NCI-H82 (cell line): ENCODE measurements at places on chromosomes 4 and X.
A peak's percentile ranks its signal among the peaks of the same experiment; 100 is the strongest.

DNA sequence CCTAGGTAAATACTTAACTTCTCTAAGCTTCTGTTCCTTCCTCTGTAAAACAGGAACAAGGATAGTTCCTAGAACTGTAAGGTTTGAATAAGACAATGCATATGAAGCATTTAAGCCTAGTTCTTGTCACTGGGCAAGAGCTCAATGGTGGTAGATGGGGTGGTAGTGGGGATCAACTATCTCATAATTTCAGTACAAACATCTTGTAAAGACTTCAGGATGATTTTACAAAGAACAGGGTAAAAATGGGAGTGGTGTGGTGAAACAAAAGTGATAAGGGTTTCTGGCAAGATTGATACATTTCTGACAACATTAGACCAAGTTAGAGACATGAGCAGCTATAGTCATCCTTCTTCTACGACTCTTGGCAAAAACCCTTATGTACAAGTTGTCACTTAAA is 137.8 kb downstream of the SCFD2 start:
- DNase-seq = no peak

GRCh38 chrX:19564606-19565005 is 49.3 kb upstream of the MAP3K15 start:
- DNase-seq = no peak

DNA sequence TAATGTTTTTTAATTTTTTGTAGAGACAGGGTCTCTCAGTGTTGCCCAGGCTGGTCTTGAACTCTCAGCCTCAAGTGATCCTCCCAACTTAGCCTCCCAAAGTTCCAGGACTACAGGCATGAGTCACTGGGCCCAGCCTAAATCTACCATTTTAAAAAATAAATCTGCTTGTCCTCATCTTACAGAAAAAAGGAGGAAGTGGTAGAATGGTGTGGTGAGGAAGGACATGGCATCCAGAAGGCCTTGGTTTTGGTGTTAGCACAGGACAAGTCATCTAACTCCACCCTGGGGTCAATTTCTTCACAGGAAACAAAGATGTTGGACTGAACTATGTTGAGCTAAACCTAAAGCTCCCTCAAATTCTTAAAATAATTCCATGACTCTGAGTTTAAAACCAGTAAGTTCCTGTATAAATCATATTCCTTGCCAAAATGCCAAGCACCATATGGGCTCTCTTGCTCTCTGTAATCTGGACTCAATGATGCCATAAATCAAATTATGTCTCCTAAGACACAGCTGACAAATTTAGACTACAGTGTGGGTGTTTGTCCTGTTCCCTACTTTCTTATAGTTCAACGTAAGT is 253.9 kb upstream of the NOCT start:
- no peak for DNase-seq

GRCh38 chr4:27398631-27399310 is 538.1 kb downstream of the STIM2 start:
- DNase-seq = no peak

DNA sequence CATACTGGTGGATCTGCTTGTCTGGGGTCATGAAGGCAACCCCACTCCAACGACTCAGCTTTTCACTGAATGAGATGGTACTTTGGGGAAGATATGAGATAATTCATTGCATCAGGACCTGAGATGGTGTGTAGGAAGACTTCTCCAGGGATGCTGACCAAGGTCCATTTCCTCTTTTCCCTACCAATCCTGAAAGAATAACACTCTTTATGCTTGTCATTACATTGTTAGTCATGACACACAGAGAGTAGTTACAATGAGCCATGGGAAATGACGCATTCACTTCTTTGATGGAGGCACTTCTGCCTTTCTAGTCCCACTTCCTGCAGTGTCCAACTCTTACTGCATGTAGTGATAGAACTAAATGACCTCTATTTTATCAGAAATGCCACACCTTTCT is 58.6 kb downstream of the AREG start:
- DNase-seq = no peak

DNA sequence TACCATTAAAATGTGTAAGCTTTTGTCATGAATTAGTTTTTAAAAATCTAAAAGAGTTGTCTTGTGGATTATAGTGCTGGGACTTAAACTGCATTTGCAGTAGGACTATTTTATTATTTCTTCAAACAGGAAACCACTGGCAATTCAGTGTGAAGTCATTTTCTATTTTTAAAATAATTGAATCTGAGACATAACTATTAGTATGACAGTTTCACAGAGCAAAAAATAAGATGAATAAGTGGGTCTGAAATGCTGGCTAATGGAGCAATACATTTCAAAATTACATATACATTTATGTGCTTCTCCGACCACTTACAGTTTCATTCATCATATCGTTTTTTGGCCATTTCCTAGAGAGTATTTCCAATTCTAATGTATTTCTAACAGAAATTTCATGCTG is 75.3 kb upstream of the RAPGEF2 start:
- no peak for DNase-seq

DNA sequence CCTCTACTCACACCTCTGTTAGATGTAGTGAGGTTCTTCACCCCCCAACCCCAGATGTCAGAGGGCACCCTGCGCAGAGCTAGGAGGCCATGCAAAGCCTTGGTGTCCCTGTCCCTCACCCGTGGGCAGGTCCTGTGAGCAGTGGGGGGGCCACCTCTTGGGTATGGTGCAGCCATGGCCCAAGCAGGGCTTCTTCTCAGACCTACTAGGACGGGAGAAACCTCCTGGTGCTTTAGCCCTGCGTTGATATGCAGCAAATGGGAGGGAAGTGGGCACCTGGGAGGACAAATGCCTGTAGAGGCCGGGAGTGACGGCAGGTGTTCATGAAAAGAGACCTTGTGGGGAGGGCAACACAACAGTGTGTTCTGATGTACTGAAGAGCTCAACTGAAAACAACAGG is 38.5 kb upstream of the MSANTD1 start:
- DNase-seq = no peak

DNA sequence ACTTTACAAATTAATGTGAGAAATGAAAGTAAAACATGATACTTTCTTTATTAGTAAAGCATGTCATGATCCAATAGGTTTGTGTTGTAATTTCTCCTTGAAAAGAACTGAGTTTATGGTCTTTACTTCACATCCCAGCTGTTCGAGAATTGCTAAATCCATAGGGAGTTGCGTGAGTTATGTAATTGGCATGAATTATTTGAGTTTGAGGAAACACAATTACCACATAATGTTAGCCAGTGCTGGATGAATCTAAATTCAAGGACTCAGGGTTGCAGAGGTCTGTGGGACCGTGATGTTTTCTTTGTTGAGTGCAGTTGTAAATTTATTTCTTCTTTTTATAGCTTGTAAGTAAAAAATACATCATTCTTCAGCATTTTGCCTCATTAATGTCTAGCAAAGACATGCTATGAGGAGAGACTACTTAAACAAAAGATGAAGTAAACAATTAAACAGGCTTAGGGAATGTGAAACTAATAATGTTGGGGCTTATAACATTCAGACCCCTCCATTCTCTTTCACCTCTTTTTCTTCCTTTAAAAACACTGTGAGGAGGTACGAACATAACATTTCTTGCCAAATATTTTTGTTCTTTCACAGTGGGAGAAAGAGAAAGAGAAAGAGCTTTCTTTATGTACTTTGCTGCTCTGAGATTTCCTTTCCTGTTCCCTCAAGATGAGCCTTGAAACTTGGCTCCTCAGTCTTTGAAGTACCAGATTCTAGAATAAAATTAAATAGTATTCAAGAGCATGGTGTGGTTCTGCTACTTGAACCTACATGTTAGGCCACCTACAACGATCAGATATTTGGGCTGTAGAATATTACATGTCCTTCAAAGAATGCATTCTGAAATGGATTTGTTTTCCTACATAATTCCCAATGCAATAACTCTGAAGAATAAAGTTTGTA is 159.6 kb upstream of the ANK2 start:
- DNase-seq = no peak

DNA sequence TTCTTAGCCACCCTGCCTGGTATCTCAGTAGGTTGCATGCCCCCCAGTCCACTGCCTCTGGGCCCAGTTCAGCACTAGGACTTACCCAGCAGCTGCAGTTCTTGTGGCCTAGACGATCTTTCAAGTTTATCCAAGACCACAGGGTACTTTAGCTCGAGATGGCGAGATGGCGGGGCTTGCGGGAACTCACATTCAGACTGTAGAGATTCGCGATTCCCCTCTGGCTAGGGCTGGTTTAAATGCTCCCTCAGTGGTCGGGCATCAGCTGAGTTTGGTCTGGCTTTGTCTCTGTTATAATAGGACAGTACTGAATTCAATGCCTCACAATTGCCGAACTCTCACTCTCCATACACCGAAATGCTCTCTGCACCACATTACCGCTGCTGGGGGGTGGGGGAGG is 18.4 kb upstream of the RFC1 start:
- DNase-seq = no peak

DNA sequence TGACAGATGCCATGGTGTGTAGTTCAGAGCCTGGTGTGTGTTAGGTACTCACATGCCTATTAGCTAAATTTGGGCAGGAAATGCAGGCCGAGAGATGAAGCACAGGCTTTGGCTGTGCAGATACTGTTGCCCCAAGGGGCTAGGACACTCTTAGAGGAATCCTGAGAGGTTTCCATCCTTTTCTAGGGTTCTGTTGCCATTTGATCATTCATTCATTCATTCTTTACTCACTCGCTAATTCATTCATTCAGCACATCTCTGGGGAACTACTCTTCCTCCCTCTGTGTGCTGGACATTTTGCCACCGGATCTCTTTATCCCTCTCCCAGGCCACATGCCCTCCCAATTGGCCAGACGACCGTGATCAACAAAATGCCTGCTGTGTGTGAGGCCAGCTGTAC is 43.9 kb upstream of the NSG1 start:
- DNase-seq = peak; percentile 31

- peak; percentile 64 for DNase-seq
These were observed 50.0 kb downstream of the COX18 start for GRCh38 chr4:73019462-73020047.

- no peak for DNase-seq
These were observed 260.7 kb downstream of the COL25A1 start for GRCh38 chr4:109041463-109042360.

GRCh38 chrX:130654409-130654950 is 248.5 kb downstream of the ENOX2 start:
- DNase-seq = no peak

DNA sequence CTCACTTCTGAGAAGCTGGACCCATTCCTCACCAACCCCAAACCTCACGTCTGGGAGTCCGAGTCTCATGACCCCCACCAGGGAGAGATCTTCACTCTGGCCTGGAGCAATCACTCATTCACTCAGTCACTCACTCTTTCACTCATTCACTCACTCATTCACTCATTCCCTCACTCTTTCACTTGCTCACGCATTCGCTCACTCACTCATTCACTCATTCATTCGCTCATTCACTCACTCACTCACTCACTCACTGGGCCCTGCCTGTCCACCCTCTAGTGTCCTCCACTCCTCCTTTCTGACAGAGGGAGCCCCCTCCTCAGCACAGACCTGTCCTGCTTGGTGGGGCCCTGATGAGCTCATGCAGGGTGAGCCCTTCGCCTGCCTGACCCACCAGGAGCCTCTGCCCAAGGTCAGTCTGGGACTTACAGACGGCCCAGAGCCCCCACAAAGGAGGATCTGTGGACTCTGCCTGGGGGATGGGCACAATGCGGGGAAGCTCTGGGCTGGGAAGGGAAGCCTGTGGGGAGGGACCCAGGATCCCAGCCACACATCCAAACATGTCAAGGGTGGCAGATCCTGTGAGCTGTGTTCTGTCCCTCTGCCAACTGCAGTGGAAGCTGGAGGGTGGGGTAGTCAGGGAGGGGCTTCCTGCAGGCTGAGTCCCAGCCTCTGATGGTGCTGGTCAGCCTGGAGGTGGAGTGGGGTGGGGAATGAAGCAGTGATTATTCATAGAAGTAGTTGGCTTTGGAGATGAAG is 18.5 kb downstream of the CPZ start:
- no peak for DNase-seq

DNA sequence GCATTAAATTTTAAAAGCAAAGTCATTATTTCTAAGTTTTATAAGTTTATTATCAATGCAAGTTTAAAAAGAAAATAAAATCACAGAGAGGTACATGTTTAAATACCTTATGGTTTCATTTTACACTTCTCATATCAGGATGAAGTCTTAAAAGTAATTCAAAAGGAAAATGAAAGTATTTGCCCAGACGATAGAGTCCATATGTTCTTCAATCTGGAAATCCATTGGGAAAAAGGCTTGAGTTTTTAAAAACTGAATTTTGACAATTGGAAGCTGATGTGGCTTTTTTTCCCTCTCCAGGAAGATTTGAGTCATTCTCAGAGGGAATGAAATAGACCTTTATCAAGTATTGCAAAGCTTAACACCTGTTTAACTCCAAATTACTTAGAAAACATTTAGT is 37.1 kb downstream of the MAB21L2 start:
- no peak for DNase-seq

- DNase-seq = peak; percentile 70
These were observed 39.2 kb upstream of the PLS3 start for GRCh38 chrX:115521741-115522140.

- DNase-seq = no peak
These were observed 100.8 kb upstream of the MSX1 start for GRCh38 chr4:4758681-4759080.

GRCh38 chr4:17817027-17817426 is 6.2 kb downstream of the NCAPG start:
- DNase-seq = peak; percentile 36

DNA sequence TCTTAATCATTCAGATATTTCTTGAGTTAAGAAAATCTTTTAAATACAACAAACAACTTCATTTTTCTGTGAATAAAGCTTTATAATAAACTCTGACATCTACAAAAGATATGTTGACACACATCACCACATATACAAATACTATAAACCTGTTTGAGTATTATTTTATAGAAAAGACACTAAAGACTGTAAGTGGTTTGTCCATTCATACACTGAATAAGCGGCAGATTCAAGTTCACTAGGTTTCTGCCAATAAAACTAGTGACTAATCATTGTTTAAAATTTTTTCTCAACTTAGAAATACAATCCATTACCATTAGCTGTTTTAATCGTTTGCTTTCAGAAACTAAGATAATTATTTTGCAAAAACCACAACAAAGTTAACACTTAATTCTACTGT is 1900.0 kb downstream of the C4orf33 start:
- DNase-seq = no peak

DNA sequence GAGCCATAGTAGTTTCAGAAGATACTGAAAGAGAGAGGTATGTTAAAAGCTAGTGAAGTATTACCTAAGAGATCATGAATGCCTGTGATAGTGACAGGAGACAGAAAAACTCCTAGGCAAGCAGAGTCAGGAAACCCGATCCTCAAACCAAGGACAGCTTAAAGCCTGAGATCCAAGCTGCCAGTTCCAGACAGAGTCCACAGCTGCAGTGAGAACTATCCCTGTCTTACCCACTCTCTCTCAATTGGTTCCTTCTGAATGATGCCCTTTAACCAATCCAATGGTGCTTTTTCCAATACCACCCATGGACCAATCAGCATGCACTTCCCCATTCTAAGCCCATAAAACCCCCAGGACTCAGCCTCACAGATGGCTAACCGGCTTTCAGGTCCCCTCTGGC is 90.4 kb upstream of the PCDH10 start:
- DNase-seq = peak; percentile 19

- no peak for DNase-seq
These were observed 25.8 kb downstream of the DOCK11 start for GRCh38 chrX:118521435-118521834.
